ENCODE measurements at places on chromosomes 3 and 15.

- no peak for DNase-seq
These were observed 127.6 kb downstream of the SMAD6 start for GRCh38 chr15:66829551-66830121.

GRCh38 chr3:51819709-51820406 is 40.8 kb upstream of the IQCF6 start:
- no peak for DNase-seq

- no peak for DNase-seq
These were observed 99.1 kb upstream of the SEMA6D start for GRCh38 chr15:47618241-47618640.

DNA sequence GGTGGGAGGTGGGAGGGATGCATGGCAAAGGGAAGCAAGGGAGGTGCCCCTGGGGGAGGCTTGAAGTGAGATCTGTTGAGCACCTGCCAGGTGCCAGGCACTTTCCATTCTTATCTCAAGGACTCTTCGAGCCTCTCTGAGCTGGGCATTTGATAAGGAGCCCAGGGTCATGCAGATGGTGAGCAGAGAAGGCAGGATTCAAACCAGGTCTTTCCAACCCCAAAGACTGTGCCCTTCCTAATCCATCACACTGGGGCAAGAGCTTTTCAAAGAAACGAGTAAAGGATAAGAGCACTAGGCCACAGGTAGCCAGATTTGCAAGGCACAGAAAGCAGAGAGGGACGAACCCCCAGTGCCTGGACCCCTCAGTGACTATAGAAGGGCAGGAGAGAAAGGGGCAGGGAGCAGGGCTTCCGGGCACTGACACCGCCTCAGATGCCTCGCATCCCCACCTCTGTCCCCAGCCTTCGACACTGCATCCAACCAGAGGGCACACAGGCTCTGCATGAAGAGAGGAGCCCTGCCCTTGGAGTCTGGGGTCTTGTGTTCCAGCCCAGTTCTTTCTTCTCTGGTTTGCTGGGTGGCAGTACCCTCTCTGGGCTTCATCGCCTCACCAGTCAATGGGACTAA is 21.0 kb downstream of the IGDCC4 start:
- DNase-seq = no peak
